ENCODE measurements at places on chromosomes 1 and 21. TPM values are rescaled to one million over a fixed set of nuclear protein-coding genes. Genes with fewer than 3 reads are reported as not detected.

- H3K4me3 ChIP-seq = no peak overlapping the region
- H3K27ac ChIP-seq = no peak overlapping the region
- no peaks in the 10 kb centered on the region for H3K36me3 ChIP-seq
- peaks cover 3% of the 10 kb centered on the region for H3K4me1 ChIP-seq
- no peaks in the 10 kb centered on the region for H3K27me3 ChIP-seq
Measured at GRCh38 chr1:172404121-172404520, 16.4 kb upstream of the C1orf105 start.

DNA sequence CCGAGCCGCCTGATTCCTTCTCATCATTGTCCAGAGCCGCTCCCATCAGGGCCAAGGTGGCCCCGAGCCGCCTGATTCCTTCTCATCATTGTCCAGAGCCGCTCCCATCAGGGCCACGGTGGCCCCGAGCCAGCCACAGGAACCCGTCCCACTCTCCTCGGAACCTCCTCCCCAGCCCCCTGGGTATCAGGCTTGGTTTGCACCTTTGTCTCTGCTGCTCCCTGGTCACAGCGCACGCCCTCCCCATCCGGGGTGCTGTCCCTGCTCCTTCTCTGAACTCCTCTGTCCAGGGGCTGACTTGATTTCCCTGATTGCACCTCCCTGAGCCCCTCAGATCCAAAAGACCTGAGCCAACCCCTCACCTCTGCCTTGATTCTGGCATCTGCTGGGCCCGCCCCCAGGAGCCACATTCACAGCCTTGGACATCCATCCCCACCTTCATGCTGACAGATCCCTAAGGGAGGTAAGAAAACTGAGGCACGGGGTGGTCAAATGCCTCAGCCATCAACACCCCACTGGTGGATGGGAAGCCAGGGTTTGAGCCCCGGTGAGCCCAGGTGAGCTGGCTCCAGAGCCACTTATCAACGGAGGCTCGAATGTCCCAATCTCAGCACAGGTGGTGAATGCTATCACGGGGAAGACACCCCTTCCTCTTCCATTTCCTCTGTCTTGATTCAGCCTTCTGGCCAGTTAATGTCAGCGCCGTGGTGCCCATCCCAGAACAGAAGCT is 25.6 kb upstream of the COL18A1 start:
- no peaks in the 10 kb centered on the region for H3K4me1 ChIP-seq
- H3K36me3 ChIP-seq = no peaks in the 10 kb centered on the region
- no peaks in the 10 kb centered on the region for H3K27me3 ChIP-seq

The SLC35E2B gene
- total RNA-seq = 60.5 TPM

The MAGI3 gene
- total RNA-seq = 5.6 TPM
